ENCODE measurements at places on chromosomes 7 and 10.
A peak's percentile ranks its signal among the peaks of the same experiment; 100 is the strongest.

DNA sequence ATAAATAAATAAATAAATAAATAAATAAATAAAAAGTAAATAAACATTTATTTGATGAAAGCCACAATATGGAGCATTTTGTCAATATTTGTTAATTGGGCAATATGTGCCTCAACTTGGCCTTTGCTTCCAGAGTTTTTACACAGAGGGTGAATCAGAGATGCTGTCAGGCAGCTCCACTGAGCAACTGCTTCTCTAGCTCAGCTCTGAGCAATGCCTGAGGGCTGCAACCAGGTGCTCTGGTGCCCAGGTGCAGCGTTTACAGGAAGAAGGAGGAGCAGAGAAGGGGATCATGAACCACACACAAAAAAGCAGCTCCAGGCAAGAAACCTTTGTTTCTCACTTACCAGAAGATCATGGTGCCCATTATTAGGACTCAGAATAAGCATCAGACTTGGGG is 876.2 kb upstream of the AUTS2 start:
- no peak for DNase-seq

DNA sequence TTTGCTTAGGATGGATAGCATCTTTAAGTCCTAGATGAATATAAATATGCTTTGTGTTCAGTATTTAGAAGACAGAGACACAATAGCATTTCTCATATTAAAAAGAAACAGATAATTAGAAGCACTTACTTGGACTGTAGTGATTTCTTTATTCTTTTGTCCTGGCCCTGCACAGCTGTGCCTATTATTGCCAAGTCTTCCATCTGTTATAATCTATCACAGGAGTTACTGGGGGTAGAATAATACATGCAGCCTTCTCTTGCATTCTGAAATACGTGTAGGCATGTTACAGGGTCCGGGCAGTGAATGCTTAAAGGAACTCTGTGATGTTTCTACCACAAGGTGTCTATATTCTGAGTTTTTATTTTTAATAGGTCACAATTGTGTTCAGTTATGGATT is 461.5 kb upstream of the COBL start:
- no peak for DNase-seq

DNA sequence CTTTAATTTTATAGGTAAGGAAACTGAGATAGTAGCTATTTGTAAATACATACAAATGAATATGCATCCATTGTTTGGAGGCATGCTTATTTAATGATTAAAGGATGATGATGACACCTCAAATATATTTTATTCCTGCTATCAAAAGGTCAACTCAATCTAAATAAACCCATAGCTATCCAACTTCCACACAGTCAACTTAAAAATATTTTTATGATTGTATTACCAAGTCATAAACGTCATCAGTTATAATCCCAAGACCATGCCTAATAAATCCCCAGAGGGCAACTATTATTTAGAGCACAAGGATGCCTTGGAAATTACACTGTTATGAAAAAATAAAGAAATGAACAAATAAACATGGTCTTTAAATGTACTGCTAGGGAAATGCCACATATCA is 102.1 kb downstream of the MPP7 start:
- peak; percentile 25 for DNase-seq

DNA sequence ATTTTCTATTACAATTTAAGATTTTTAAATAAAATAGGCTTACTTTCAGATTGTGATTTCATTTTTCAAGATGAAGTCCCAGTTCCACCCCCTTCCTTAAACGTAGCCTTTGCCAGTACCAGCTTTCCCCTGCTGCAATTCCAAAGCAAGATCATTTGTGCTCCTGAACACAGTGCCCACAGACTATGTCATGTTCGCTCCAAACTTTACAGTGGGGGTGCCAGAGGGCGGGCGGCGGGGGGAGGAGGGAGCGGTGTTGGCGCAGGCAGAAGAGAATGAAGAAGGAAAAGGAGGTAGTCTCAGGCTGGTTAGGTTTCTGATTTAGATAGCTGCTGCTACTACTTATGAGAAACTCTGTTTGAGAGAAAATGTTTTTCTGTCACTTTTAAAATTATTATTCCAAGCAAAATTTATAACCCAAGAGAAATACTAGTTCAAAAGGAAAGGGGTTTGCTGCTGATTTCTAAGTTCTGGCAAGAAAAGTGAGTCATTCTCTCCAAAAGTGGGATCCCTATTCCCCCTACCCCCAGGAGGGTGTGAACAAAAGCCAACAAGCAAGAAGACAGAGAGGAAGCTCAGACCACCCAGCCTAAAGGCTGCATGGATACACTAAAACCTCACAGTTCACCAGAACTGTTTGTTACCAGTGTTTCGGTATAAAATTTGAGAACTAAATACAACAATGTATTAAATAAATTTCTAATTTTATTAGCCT is 109.6 kb downstream of the SRPK2 start:
- no peak for DNase-seq

DNA sequence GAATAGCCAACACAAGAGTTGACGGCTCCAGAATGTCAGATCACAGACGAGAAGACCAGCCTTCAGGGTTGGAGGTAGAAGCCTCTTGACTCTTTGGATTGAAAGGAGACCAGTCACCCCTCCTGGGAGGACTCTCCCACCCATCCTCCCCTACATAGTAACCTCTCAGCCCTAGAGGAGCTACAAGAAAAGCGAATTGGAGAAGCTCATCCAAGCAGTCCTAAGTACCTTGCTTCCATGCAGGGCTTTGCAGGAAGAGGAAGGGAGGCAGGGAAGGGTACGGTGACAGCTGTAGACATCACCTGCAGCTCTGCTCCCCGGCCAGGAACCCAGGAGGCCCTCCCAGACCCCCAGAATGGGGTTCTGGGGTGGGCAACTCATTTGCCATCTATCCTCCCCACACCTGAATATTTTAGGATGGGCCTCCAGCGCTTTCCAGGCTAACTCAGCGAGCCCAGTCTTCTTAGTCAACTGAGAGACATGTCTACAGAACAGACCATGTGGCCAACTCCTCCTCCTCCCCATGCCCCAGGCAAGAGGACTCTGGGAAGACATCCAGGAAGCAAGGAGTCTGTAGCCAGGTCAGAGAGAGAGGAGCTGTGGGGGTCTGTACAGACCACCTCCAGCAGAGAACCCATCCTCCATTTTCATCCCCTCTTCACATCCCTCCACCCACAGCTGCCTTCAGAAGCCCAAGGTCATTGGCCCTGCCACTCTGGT is 55.6 kb upstream of the LBX1 start:
- no peak for DNase-seq

- no peak for DNase-seq
Measured at GRCh38 chr7:150371131-150371995, 2.7 kb downstream of the REPIN1 start.

DNA sequence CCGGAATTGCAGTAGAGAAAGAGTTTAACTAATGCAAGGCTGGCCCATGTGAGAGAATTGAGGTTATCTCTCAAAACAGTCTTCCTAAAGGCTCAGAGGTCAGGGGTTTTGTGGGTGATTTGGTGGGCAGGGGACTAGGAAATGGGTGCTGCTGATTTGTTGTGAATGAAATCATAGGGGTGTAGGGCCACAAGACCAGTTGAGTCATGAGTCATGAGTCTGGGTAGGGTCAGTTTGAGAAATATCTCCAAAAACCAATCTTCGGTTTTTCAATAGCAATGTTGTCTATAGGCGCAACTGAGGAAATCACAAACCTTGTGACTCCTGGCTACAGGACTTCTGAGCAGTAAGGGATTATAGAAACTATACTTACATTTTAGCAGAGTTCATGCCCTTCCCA is 460.0 kb upstream of the NRP1 start:
- DNase-seq, result no peak

DNA sequence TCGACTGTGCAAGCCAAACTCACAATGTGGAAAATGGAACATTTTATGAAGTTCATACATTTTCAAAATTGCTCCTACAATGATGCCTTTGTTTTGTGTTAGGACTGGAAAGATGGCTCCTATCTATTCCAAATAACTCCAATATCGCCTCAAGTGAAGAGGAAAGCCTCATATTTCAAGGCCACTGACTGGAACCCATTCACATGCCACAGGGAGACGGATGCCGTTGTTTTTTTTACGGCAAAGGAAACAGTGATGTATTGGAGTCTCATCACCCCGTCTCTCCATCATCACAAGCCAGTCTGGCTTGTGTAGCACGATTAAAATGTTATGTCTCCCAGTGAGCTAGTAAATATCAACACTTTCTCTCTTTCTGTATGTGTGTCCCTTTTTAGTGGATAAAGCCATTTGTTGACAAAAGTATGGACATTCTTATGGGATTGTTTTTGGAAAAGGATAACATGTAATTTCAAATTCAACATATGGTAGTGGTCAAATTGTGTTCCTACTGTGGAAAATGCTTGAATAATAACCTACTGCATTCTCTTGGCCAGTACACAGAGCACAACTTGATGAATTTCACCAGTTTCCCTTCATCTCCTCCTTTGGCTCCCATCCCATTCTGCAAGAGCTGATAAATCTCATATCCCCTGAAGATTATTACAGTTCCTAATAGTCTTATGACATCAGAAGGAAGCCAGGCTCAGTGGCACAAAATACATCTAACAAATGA is 109.5 kb upstream of the PITRM1 start:
- DNase-seq, result no peak

- no peak for DNase-seq
Measured at GRCh38 chr10:99926925-99927720, 82.6 kb downstream of the DNMBP start.

GRCh38 chr10:116080553-116080952 is 192.5 kb downstream of the GFRA1 start:
- DNase-seq, result no peak

- DNase-seq, result no peak
Measured at GRCh38 chr10:32049113-32049512, 7.1 kb downstream of the KIF5B start.

- DNase-seq, result no peak
Measured at GRCh38 chr10:100153239-100153825, 32.5 kb downstream of the ERLIN1 start.

DNA sequence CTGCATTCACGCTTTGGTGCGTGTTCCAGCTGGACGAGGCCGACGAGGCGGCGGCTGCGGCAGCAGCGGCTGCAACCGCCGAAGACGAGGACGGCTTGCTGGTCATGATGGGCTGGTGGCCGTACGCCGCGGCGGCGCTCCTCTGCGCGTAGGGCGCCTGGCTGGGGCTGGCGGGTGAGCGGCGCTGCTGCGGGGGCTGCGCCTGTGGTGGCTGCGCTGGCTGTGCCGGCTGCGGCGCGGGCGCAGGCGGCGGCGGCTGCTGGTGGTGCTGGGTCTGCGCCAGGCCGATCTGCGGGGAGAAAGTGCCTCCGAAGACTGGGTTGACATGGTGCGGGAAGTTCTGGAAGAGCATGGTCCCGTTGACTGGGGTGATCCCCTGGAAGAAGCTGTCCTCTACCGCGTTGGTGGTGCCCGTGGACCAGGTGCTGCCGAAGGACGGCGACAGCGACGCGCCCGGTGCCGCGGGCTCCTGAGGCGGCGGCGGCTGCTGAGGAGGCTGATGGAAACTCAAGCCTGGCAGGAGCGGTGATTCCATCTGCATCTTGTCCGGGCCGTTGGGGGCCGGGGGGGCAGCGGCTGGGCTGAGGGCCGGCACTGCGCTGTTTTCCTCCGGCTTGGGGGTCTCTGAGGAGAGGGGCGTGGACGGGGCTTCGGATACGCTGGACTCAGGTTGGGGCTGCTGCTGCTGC is 51.1 kb downstream of the CPEB3 start:
- no peak for DNase-seq
